GM04504 (cell line): ENCODE measurements at places on chromosomes 12 and 14.

DNA sequence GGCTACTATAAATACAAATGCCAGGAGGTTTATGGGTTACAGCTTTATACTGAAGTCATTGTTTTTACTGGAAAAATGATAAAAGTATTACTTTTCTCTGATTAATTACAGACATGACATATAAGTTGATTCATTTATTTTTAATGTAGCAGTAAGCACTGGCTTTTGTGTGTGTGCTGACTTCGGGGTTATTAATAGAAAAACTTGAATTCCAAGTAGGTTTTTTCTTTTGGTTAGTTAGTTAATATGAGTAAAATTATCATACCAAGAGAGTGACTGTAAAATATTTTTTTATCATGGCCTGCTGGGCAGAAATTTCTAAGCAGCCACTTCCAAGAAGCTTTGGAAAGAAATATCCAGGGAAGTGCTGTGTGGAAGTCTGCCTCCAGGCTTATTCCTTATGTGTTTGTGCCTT is 56.4 kb downstream of the IFT81 start:
- peak; percentile 67 for DNase-seq

DNA sequence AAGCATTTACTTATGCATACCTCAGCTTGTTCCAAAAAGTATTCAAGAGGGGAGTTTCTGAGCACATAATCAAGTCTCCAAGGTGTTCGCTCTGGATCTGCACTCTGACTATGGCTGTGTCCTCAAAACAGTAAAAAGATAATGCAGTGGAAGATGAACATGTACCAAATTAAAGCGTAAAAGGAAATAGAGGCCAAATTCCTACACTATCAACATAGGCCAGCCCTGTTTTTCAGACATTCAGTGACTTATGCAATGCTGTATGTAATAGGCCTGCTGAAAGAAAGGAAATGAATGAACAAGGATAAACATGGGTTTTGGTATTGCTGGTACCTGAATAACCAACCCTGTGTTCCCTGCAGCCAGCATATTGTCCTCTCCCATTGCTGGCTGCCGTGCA is 115.7 kb downstream of the SAMD4A start:
- no peak for DNase-seq

GRCh38 chr12:93602897-93603668 is 30.6 kb downstream of the SOCS2 start:
- DNase-seq: no peak

GRCh38 chr12:34287437-34287836 is 265.1 kb downstream of the ALG10 start:
- DNase-seq: no peak

GRCh38 chr12:131555197-131555846 is 155.6 kb upstream of the SFSWAP start:
- DNase-seq: no peak

DNA sequence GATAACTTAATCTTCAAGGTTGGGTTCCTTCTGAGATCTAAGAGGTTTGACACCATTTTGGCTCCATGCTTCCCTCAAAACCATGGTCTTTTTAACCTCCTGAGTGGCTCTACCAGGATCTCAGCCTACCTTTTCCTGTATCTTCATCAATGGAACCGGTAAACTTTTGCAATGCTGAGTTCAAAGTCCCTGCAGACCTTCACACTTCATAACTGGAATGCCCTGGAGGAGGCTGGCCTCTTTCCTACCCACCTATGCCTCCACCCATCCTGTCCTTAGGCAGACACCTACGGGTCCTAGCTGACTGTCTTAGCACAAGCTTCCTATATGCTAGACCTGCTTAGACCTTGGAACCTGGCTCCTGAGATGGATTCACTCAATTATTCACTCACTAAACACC is 89.5 kb upstream of the EEA1 start:
- no peak for DNase-seq

DNA sequence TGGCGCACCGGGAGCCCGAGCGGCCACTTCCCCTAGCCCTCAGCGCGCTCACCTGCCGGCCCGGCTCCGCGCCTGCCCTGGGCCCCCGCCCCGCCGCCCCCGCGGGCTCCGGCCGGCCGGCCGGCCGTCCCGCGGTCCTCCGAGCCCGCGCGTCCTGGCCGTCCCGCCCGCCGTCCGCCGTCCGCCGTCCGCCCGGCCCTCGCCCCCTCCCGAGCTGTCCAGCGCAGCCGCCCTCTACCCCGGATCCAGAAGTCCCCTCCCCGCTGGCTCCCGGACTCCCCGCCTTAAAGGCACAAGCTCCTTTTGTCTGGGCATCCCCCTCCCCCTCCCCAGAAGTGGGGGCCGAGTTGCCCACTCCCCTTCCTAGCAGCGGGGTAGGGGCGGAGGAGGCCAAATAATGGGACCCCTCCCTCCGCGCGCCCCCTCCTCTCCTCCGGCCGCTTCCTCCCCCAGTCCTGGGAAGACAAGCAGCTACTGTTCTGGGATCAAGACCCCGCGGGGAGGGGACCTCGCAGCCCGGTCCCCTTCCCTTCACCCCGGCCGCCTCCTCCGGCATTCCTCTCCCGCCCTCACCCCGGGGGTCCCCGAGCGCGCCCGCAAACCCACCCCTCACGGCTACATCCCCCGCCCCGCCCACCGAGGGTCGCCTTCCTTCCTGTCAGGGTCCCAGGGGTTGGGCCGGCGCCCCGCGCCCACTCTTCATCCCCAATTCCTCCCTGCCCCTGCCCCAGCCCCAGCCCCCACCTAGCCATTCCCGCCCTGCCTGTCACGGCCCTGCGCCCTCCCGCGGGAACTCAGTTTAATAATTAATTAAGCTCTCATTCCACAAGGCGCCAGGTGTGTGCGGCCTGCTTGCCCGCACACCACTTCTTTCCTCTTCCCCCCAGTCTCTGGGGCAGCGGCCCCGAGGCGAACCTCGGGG is at the start of gene ADCY6:
TSS of gene ADCY6 (minus strand) at position 236 of the 922 bp plus-strand sequence. CDS start 5,655 bp downstream, outside the sequence.
- DNase-seq: no peak

DNA sequence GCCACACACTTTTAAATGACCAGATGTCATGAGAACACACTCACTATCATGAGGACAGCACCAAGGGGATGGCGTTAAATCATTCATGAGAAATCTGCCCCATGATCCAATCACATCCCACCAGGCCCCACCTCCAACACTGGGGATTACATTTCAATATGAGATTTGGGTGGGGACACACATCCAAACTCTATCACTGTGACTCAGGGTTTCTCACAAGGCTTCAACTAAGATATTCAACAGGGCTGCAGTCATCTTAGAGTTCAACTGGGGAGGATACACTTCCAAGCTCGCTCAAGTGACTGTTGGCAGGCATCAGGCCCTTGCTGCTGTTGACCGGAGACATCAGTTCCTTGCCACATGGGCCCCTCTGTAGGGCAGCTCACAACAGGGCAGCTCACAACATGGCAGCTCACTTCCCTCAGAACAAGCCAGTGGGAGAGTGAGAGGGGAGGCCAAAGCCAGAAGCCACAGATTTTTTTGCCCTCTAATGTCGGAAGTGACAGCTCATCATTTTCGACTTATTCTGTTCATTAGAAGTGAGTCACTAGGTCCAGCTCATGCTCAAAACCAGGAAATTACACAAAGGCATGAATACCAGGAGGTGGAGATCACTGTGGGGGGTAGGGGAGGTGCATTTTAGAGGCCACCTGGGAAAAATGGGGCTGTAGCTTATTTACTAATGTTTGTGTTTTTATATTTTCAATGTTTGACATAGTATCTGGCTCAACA is 50.8 kb upstream of the PTHLH start:
- DNase-seq: peak; percentile 77

GRCh38 chr14:40684328-40684727 is 922.3 kb upstream of the LRFN5 start:
- no peak for DNase-seq
